ENCODE measurements at places on chromosomes 2 and 18.

DNA sequence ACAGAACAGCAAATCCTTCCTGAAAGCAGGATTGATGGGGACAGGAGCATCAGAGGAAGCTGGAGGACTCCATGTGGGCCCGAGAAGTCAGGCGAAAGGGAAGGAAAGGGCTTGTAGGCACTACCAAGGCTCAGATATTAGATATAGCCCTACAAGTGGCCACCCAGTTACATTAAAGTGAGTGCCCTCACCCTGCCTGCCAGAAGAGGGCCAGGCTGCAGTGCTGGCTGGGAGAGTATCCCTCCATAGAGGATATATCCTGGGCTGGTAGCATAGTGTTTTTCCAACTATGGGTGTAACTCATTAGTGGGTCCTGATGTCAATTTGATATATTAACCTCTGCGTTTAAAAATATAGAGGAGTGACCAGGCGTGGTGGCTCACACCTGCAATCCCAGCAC, 285.2 kb downstream of the MYCN start:
- DNase-seq: no peak

- no peak for DNase-seq
Measured at GRCh38 chr2:207512356-207512755, 17.4 kb upstream of the CREB1 start.

DNA sequence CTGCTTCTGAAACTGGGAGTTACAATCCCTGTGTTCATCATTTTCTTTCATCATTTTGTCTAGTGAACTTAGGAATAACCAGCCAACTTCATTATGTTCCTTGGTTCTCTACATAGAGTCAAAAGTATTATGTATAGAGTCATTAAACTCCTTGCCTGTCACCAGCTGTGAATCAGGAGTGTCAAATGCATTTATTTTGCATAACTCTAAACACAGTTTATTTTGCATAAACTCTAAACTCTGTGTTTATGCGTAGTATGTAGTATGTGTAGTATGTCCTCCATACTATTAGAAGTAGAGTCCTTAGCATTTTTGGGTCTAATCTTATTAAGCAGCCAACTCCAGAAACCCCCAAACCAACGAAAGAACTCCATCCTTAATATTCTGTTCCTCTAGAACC, 164.4 kb downstream of the EVA1A start:
- no peak for DNase-seq

- DNase-seq: no peak
Measured at GRCh38 chr2:123521854-123522253, 503.2 kb upstream of the CNTNAP5 start.
